Putamen (tissue), 1 donor: ENCODE measurements at places on chromosomes 7 and 10.

- peak; percentile 36 for DNase-seq
Observed at GRCh38 chr7:145036604-145037405, 201.0 kb upstream of the TPK1 start.

DNA sequence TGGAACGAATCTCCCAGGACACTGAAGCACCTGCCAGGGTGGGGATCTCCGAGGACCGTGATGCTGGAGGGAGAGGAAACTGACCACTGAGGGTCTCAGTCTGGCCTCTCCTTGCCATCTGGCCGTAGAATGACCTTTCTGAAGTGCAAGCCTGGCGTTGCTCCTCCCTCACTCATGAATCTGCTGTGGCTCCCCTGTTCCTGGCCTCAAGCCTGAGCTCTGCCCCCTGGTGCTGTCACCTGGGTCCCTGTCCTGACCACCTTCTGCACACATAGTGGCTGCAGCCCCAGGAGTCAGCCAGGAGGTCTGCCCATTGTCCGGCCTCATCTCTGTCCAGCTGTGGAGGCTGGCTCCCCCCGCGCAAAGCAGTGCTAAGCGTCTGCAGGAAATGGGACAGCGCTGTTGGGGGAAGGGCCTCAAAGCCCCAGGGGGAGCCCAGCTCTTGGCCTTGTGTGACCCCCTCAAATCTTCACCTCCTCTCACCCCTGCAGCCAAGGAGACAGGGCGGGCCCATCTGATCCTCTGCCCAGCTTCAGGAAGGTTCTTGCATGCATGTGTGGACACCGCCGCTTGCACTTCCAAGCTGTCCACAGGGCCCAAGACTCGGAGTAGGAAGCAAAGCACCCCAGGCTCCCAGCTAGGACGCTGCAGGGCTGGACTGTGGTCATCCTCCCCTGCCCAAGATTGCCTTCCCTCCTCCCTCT lies 65.7 kb downstream of the MYL10 start:
- no peak for DNase-seq

- no peak for DNase-seq
Observed at GRCh38 chr10:73083221-73083620, 13.4 kb downstream of the P4HA1 start.

DNA sequence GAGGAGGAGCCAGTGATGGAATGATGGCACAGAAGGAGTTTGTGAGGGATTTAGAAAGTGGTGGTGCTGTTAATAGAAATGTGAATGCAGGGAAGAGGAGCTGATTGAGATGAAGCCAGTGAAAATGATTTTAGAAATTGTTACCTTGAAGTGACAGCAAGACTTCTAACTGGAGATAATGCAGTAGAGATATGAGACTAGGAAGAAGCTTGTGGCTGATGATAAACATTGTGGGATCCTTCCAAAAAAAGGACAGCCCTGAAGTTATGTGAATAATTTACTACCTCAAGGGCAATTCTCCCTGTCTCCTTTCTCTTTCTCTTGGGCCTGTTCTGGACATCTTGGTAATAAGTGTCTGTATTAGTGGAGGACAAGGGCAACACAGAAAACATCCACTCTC lies 138.6 kb downstream of the LSMEM1 start:
- DNase-seq: no peak

GRCh38 chr10:47245731-47246350 lies 54.2 kb upstream of the GDF10 start:
- no peak for DNase-seq

DNA sequence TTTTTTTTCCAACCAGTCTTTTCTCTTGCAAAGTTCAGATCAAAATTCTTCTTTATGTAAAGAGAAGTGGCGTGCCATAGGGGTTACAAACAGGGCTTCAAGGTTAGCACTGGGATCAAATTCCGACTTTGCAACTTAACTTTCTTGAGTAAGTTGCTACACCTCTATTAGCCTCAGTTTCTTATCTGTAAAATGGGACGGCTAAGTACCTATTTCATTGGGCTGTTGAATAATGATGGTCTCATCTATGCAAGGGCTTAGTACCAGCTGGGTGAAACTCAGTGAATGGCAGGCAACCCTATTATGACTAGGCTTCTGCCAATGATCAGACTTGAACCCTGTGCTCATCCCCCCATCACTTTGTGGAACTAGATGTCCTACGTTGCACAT lies 33.9 kb downstream of the ITPRIP start:
- no peak for DNase-seq

DNA sequence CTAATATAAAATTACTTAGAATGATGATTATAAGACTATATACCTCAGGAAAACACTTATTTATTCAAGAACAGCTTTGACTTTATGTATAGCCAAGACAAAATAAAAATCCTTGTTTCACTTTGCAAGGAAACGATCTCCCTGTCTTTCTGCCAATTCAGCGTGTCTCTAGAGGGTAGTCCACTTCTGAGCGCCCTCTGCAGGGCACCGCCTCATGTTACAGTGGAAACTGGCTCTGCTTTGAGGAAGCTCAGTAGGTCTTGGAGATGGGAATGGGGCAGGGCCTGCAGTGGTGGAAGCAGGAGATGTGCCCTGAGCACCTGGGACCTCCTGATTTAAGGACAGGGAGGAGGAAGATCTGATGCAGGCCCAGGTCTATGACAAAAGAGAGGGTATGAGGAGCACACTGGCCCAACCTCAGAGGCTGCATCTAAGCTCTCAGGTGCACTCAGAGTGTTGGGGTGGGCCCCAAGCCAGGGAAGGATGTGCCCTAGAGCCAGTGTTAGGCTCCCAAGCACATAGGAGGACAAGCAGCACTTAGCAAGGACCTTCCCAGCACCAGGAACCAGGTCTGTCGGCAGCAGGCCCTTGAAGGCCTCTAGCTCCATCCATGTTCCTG lies 481.0 kb downstream of the TNS3 start:
- DNase-seq: no peak

DNA sequence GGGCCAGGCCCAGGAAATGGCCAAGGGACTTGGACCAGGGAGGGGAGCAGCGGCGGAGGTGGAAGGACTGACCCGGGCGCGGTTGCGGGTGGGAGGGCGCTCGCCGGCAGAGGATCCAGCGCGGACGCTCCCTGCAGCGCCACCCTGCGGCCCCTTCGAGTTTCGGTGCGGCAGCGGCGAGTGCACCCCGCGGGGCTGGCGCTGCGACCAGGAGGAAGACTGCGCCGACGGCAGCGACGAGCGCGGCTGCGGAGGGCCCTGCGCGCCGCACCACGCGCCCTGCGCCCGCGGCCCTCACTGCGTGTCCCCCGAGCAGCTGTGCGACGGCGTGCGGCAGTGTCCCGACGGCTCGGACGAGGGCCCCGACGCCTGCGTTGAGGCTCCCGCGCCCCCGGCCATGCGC lies 16.8 kb upstream of the ZNF467 start:
- DNase-seq: no peak

DNA sequence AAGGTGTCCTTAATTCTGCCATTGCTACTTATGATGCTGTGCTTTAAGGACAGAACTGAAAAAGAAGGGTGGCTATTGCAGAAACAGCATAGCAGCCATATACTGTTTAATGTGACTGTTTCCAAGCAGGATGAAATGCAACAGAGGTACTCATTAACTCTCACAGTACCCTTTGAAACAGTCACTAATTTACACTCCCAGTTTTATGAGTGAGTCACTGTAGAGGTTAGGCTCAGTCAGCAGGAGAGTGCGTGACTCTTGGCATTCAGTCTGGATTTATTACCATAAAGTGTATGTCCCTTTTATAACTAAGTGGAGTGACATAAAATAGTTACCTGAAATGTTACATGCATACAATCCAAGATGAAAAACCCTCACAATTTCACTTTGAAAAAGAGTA lies 27.7 kb downstream of the ALDH18A1 start:
- no peak for DNase-seq

DNA sequence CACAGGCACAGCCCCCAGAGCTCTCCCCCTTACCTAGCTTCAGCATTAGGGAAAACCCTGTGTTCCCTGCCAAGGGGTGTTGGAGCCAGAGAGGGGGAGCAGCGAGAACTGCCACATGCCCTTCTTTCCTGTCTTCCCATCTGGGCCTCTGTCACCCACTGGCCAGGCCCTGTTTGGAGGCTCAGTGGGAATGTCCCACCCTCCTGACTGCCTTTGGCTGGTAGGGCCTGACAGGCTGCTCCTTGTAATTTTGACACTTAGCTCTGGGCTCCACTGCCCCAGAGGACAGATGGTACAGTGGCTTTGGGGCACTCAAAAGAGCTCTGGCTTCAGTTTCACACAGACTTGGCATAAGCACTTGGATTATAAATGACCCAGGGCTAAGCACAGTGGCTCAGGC lies 50.6 kb downstream of the GRID2IP start:
- no peak for DNase-seq

GRCh38 chr7:101486433-101487104 lies 123.9 kb downstream of the COL26A1 start:
- no peak for DNase-seq

- no peak for DNase-seq
Observed at GRCh38 chr10:86018735-86019058, 347.9 kb downstream of the GRID1 start.

DNA sequence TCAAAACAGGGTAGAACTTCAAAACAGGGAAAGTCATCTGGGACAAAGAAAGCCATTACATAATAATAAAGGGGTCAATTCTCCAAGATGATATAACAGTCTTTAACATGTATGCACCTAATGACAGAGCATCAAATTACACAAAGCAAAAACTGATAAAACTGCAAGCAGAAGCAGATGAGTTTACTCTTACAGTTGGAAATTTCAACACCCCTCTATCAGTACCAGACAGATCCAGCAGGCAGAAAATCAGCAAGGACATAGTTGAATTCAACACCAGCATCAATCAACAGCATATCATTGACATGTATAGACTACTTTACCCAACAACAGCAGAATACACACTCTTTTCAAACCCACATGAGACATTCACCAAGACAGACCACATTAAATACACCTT lies 233.0 kb upstream of the NEBL start:
- DNase-seq: no peak

DNA sequence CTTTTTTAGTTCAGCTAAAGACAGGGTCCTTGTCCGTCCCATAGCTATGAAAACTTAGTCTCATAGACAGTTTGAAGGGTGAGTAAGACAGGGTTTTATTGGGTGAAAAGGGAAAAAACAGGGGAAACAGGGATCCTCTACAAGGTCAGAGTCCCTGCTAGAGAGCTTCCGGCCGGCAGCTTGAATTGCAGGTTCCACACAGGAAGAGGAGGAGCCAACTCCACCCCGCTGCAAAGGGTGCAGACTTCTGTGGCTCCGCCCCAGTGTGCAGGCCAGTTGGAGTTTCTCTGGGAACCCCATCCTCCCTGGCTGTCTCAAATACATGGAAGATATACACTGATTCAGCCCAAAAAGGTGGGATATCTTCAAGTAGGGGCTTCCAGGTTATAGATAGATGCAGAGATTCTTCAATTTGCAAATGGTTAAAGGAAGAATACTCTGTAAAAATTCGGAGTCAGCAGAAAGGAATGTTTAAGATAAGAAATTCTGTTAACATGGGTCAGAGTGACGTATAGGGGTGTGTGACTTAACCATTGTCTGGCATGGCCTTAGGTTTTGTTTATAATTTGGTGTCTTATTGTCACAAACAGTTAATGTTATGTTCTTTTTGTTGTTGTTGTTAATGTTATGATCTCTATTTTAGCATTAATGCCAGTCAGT lies 34.6 kb upstream of the HECW1 start:
- DNase-seq: no peak

- DNase-seq: no peak
Observed at GRCh38 chr7:867001-867405, 9.4 kb upstream of the GET4 start.
